ENCODE measurements at places on chromosomes 13 and 19. TPM values are rescaled to one million over a fixed set of nuclear protein-coding genes. Genes with fewer than 3 reads are reported as not detected.

Gene DMKN
- total RNA-seq, result not detected

Gene ZNF556
- 0.58 TPM for total RNA-seq

Gene COX6B1
- 272 TPM for total RNA-seq

Gene BICRA
- total RNA-seq, result 10.7 TPM

Gene ZNF701
- total RNA-seq, result 6.4 TPM

Gene CD33
- 3.7 TPM for total RNA-seq

Measured in stomach (tissue), 19 donors.